M059J (cell line): ENCODE measurements at places on chromosomes 6 and 20. TPM values are rescaled to one million over a fixed set of nuclear protein-coding genes. Genes with fewer than 3 reads are reported as not detected.
A peak's percentile ranks its signal among the peaks of the same experiment; 100 is the strongest.

DNA sequence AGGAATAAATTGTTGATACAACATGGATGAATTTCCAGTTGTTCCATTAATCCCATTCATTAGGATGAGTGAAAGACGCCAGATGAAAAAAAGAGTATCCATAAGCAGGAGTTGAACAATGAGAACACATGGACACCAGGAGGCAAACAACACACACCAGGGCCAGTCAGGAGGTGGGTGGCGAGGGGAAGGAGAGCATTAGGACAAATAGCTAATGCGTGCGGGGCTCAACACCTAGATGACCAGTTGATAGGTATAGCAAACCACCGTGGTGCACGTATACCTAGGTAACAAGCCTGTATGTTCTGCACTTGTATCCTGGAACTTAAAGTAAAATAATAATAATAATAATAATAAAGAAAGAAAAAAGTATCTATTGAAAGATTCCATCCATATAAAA, 11.1 kb downstream of the PCED1A start:
- DNase-seq: no peak

DNA sequence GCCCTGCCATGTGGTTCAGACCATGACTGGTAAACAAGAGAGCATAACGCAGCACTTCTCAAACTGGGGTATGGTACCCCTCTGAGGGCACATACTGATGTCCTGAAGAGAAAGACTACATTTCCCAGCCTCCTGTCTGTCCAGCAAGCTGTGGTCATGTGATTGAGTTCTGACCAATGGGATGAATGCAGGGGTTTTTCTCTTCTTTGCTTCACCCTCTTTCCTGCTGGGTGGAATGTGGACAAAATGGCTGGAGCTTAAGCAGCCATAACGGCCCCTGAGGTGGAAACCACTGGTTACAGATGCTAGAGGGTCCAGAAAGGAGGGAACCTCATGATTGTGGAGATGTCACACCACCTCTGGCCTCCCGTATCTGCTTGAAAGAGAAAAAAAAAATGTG, 19.4 kb upstream of the KCNB1 start:
- peak; percentile 38 for DNase-seq

- DNase-seq: peak; percentile 80
These were observed 5.3 kb downstream of the OARD1 start for GRCh38 chr6:41066867-41067304.

DNA sequence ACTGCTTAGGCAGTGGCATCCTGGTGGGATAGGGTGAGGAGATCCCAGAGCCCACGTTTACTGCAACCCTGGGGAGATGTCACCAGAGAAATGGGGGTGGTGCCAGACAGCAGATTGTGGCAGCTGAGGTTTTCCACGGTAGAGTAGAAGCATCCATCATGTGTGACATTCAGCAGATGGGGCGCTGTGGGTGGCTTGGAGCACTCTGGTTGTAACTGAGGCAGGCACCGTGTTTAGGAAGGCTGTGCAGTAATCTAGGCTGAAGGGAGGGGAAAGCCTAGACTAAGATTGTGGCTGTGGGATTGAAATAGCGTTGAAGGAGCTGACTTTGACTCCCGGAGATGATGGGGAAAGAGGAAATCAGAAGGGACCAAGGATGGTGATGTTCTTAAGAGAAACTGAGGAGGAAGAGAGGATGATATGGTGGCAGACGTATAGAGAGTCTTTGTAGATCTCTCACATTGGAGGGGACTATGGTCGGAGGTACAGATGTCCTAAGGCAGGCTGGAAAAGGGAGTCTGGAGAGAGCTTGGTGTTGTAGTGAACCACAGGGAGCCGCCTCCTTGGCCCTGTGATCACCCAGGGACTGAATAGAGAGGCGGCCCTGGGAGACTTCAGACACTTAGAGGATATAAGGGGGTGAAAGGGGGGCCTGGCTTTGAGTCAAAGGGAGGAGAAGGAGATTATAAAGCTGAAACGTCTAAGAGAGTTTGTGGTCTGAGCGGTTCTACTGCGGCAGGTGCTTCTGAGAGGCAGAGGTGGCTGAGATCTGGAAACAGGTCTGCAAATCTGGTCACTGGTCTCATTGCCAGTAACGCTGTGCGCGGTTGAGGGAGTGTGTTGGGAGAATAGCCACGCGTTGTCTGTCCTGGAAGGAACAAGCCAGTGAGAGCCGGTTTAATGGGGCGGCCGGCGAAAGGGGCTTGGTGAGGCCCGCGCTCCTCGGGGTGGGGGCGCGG, 792 bp upstream of the MICA start:
- peak; percentile 77 for DNase-seq

DNA sequence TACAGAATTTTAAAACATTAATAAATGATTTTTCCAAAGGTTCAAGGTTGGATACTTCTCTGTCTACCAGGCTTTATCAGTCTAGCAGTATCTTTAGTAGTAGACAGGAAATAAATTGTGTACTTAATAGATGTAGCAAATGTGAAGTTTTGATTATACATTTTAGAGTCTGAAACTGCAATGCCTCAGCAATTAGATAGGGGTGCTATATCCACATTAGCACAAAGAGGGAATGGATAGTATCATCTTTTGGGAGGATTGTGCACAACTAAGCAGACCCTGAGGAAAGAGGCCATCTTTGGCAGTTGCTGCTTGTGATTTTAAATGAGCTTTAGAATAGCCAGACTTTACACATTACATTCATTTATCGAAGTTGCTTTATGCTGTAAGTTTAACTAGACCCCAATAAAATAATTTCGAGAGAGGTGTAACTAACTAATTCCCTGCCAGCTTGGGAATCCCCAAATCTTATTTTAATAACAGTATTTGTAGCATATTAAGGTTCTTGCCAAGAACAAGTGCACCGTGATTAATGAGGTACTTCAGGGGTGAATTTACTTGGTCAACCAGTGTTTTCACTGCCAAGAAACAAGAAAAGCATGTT, 2.8 kb downstream of the KCNQ5 start:
- peak; percentile 35 for DNase-seq

DNA sequence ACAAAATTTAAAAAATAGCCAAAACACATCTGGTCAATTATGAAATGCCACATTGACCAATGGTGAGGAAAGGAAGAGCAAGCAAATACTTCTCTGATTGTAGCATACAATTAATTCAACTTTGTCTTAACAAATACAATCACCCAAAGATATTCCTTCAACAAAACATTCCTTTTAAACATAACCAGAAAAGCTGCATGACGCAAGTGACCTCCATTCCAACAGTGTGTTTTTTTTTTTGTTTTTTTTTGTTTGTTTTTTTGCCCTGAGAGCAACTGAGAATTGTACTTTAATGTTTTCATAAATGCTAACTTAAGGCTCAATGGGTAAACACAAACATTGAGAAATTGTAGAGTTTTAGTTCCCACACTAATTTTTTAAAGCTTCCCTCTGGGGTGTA, 184.4 kb downstream of the PTPRK start:
- DNase-seq: no peak

DNA sequence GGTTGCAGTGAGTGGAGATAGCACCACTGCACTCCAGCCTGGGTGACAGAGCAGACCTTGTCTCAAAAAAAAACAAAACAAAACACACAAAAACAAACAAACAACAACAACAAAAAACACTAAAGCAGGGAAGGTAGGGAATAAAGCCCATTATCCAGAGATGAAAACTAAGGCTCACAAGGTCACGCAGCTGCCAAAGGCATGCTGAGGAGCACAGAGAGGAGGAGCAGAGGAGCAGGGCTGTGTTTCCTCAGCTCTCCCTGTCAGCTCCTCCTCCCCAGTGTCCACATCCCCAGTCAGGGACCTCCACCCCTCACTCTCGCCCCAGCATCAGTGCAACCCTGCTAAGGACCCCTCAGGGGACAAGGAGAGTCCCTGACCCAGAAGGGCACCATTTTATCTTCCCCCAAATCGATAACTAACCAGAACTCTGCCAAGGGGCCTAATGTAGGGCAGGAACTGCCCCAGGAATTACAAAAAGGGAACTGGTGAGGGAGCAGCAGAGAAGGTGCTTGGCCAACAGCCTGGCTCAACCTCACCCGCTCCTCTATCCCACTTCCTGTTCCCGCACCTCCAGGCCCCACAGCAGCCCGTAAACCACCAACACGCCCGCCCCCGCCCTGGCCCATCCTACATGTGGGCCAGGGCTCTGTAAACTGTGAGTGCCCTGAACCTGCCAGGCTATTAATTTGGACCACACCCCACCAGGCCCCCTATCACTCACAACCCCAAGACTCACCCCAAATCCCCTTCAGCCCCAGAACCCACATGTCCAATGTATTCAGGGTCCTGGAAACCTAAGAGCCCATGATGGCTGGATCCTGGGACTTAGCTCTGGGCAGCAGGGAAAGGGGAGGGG, 9.0 kb downstream of the TEAD3 start:
- peak; percentile 82 for DNase-seq

- DNase-seq: no peak
These were observed 133.0 kb upstream of the ATXN1 start for GRCh38 chr6:16894301-16894700.

DNA sequence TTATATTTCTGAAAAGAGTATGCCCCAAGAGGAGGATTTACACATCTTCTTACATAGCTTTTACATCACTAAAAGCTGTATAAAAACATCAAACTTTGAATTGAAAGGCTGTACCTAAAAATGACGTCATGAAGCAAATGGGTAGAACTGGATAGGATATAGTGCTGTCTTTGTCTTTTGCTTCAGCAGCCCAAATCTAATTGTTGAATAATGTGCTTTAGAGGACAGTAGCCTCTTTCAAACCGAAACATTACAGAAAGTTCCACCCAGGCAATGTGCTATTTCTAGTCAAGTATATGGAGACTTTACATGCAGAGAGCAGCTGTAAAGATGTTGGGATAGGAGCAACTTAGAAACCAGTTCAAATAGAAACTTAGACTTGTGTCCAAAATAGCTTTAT, 51.9 kb downstream of the ADGRG6 start:
- no peak for DNase-seq

- DNase-seq: no peak
These were observed 24.1 kb upstream of the CCR6 start for GRCh38 chr6:167098825-167099225.

DNA sequence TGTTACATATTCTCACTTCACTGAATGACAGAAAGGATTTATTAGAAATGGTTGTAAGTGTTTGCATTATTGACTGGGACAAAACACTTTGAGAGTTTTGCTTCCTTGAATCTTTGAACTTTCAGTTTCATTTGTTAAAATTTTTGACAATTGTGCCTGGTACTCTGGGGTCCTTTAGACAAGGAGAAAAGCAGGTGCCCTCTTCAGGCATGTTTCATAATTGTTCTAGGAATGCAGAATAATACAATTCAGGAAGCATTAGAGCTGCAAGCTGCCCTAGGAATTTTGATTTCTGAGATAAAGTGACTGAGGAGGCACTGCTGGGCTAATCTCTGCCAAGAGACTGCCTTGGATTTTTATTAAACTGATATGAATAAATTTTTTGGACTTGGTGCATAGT, 49.7 kb downstream of the TOP1 start:
- peak; percentile 88 for DNase-seq

DNA sequence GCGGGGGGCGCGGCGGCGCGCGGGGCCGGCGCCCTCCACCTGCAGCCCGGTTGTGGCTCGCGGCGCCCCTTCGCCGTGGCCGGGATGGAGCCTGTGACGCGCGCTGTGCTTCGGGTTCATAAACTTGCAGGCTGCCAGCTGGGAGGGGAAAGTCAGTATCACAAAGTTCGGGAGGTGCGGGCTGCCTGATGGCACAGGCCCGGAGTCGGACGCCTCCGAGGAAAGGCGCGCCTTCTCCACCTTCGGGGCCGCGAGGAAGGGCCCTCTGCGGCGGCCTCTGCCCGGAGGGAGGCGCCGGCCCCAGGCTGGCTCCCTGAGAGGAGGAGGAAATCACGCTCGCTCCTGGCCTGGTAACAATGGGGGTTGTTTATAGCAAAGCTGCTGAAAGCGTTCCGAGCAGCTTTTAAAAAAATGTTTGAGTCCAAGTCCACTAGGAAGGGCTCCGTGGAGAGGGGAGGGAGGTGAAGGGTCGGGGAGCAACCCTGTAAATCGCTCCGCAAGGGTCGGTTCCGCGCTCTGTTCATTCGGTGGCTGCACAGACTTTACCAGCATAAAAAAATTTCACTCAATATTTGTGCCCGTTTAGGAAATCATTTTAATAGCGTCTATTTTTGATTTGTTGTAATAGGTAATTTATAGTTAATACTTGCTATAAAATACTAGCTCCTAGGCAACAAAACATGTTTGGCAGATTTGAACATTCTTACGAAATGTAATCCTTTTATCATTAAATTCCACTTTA, 1.0 kb downstream of the AFDN start:
- peak; percentile 68 for DNase-seq

DNA sequence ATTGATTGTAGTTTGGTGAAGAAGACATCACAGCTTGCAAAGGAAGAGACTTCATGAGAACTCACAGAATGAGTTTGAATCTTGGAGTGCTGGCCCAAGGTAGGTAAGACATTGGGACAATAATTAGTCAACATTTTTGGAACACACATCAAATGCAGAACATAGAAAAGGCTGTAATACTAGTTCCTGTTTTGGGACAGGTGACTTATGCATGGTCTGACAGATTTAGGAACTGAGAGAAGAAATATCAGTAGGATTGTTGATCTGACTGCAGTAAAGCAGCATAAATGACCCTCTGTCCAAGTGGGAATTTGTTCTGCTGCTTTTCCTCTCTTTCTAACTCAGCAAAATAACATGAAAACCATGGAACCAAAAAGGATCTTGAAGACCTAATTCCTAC, 102.3 kb upstream of the MAP3K7 start:
- no peak for DNase-seq

- peak; percentile 94 for DNase-seq
These were observed 204.2 kb downstream of the BCAS1 start for GRCh38 chr20:53865901-53866793.

GRCh38 chr6:169190144-169190584, 63.5 kb downstream of the THBS2 start:
- DNase-seq: peak; percentile 83

GRCh38 chr20:1291191-1291741, 25.2 kb downstream of the SNPH start:
- peak; percentile 49 for DNase-seq

DNA sequence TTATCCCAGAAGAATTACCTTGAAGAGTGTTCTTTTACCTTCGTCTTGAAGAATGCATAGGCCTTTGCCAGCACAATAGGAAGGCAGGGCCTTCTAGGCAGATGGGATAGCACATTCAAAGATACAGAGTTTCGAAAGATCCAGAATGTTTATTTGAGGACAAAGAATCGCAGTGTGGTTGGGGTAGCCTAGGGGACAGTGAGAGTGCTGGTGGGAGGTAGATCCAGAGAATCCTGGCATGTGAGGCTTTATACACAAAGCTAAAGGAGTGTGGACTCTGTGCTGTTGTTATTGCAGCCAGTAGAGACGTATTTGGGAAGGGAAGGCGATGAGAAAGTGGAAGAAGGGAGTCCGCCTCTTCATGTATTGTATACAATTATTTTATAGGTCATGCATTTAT, 186.6 kb downstream of the FARS2 start:
- no peak for DNase-seq

Gene ULBP3
- total RNA-seq: 3.3 and 10.5 TPM in 2 replicates

Gene C6orf132
- 0.30 and 2.2 TPM in 2 replicates for total RNA-seq

Gene SOX18
- not detected in 2 replicates for total RNA-seq

Gene CBFA2T2
- total RNA-seq: 7.5 and 13.8 TPM in 2 replicates

Gene FIG4
- 12.4 and 15.4 TPM in 2 replicates for total RNA-seq

Gene PTPRK
- total RNA-seq: 50.9 and 71.7 TPM in 2 replicates

Gene MOCS1
- 5.9 and 7.0 TPM in 2 replicates for total RNA-seq

Gene DLL1
- 0.07 and 2.0 TPM in 2 replicates for total RNA-seq

Gene GRM1
- 0.02 TPM in 2 replicates for total RNA-seq

Gene PTPRT
- total RNA-seq: not detected in 2 replicates

Gene LGSN
- total RNA-seq: 0.07 TPM in 1 of 2 replicates, not detected in the other
